Suppressor macrophage treated with lipopolysaccharide for 4 hours (primary cell): ENCODE measurements at places on chromosomes 13 and 19.
A peak's percentile ranks its signal among the peaks of the same experiment; 100 is the strongest.

DNA sequence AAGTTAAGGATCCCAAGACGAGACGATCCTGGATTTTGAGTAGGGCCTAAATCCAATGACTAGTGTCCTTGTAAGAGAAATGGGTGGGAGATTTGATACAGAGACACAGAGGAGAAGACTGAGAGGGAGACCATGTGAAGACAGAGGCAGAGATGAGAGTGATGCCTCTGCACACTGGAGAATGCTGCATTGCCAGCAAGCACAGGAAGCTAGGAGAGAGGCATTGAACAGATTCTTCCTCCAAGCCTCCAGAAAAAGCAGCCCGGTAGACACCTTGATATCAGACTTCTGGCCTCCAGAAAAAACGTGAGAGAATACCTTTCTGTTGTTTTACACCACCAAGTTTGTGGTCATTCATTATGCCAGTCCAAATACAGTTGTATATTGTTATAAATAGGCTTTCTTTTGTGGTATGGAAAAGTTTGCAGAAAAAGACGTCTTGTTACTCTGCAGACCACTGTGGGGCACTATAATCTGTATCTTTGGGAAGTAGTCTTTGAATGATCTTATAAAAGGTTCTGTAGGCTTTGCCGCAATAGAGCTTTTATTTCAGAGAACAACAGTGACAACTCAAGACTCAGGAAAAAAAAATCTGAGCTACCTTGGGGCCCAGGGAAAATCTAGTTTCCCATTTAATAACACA lies 17.9 kb upstream of the RFC3 start:
- DNase-seq, result no peak

- DNase-seq, result peak; percentile 92
These were observed 34.2 kb downstream of the RUBCNL start for GRCh38 chr13:46352805-46353204.

DNA sequence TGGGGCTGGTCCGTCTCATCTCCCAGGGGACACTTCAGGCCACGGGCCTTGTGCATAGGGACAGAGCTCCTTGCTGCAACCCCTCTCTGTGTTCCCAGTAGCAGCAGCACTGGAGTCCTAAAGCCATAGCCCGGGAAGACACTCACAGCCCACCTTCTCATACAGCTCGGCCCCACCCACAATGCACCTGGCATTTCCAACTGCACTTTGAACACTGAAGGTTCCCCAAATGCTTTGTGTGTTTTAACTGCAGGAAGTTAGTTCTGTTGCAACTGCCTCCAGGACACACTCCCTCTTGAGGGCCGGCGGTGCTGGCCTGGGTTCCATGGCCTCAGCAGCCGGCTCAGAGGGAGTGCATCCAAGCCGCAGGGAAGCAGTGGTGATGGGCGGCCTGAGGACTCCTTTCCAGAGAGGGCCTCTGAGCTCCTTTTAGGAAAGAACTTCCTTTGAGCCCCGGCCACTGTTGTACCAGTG lies 22.7 kb upstream of the TMEM255B start:
- no peak for DNase-seq

DNA sequence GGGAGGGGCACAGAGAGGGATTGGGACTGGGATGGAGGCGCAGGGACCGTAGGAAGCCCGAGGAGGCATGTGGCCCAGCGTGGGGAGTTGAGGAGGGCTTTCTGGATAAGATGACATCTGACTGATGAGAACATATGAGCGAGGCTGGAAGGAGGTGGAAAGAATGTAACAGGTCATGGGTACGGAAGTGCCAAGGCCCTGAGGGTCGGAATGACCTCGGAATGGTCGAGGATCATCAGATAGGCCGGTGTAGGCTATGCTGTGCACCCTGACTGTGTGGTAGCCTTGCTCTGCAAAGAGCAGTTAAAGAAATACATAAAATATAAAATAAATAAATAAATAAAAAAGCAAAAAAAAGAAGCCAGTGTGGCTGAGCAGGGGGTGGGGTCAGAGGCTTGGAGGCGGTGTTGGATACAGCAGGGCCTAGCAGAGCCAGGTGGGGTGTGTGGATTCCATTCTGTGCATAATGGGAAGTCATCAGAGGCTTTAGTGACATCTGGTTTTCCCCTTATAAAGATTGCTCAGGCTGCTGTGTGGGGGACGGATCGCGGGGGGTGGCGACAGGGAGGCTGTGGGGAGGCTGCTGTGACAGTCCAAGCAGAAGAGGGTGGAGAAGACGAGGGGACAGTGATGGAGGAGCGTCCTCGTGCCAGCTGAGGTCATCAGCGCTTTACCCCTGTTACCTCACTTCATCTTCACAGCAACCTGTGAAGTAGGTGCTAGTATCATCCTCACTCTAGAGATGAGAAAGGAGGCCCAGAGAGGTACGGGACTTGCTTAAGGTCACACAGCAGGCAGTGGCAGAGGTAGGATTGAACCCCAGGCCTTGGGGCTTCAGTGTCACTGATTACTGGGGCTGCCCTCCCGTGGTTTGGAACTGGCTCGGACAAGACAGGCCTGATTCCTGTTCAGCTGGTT lies 5.0 kb downstream of the PAK4 start:
- DNase-seq, result no peak

- no peak for DNase-seq
These were observed 51.5 kb downstream of the SKA3 start for GRCh38 chr13:21124852-21125251.

DNA sequence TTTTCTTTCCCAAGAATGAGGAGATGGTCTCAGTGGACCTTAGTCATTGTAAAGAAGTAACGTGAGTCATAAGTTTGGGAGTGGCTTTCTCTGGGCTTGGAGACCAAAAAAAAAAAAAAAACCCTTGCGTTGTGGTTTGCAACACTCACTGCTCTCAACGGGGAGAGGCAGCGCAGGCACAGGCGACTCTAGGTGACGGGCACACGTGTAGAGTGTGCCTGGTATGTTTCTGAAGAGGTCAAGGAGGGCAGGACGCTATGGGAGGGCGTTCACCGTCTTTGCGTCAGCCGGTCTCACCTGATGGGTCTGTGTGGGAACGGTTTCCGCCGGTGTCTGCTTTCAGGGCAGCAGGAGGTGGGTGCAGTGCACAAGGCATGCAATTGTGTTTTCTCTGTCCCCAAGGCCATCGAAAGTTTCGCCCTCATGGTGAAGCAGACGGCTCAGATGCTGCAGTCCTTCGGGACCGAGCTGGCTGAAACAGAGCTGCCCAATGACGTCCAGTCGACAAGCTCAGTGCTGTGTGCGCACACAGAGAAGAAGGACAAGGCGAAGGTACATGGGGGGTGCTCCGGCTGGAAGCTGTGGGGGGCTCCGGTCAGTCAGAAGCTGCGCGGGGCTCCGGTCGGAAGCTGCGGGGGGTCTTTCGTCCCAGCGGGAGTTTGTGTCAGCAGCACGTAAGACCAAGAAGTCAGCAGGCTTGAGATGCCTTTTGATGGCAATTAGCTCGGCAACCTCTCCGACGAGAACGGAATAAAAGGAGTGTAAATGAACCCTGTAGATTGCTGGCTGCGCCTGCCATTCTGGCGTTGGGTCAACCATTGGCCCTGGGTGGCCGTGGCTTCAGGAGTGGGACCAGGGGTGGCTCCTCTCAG lies 40.8 kb upstream of the F7 start:
- no peak for DNase-seq

- peak; percentile 28 for DNase-seq
These were observed 33.5 kb downstream of the FAM216B start for GRCh38 chr13:42814868-42815267.

- DNase-seq, result no peak
These were observed 193.2 kb downstream of the URI1 start for GRCh38 chr19:30135093-30135757.

DNA sequence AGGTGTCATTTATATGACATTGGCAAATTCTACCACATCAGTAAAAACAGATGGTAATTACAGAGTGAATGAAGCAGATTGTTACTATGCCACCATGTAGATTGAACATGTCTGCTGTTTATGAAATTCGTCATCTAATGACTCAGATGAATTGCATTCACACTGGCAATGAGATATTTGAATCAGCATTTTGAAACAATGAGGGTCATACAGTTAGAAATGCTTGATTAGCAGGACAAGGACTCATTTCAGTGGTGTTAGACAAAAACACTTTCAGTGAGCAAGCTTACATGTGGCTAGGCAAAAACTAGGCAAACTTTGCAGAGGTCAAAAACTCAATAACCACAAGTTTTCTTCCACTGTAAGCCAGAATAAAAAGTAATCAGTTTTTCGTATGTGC lies 1165.0 kb downstream of the SLITRK1 start:
- DNase-seq, result no peak

- DNase-seq, result no peak
These were observed 6.8 kb upstream of the DNAAF3 start for GRCh38 chr19:55173186-55173713.

GRCh38 chr19:51514866-51515481 lies 13.4 kb upstream of the SIGLEC12 start:
- DNase-seq, result peak; percentile 86

DNA sequence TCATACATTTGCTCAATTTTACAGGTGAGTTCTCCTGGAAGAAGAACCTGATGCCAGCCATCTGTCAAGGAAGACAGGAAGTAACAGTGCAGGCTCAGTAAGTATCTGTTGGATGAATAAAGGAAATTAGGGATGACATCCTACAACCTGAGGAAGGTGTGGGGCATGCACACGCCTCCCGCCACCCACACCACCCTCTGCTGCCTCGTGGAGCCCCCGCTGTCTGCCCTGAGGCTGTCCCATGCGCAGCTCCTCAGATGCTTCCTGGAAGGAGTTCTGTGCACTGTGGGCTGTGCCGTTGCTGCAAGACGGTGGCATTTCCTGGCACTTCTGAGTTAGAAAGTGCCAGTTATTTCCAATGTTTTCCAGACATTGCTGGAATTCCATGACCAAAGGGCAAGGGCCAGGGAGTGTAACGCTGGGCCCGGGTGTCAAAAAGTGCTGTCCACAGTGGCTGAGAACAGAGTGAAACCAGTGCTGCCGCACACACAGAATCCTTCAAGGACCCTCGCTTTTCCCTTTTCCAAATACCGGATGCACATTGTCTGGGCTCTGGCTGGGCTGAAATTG lies 4.2 kb upstream of the TEX29 start:
- DNase-seq, result no peak

GRCh38 chr19:3700242-3701032 lies at the start of gene PIP5K1C:
TSS of gene PIP5K1C (minus strand) at chr19:3700468. CDS start at chr19:3700390, 78 bp downstream.
- DNase-seq, result peak; percentile 97

GRCh38 chr19:54949412-54949811 lies 2.1 kb upstream of the NLRP7 start:
- DNase-seq, result no peak

DNA sequence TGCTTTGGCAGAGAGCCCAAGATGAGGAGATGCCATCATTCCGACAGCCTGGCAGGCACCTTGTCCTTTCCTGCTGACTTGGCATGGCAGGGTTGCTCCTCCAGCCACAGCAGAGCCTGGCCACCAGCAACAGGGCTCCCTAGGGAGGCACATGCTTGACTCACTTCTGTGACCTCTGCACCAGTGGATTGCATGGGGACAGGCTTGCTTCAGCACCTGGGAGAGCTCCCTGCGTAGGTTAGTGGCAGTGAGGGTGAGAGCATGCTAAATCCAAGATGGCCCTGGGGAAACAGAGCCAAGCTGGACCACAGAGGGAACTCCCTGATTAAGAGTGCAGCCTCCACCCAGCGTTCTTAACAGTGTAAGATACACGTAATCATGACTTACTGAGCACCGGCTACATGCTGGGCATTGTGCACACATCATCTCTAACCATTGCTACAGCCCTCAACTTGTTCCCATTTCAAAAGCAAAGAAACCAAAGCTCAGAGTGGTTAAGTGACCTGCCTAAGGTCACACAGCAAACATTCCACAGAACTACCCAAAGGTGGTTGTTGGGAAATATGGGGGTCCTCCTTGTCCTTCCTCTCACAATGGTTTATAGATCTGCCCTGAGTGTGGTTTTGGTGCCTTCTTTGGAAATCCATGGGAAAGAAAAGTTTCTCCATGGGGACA lies 116.6 kb upstream of the UQCRFS1 start:
- DNase-seq, result no peak

GRCh38 chr19:46603752-46604231 lies 2.7 kb downstream of the CALM3 start:
- no peak for DNase-seq

- peak; percentile 76 for DNase-seq
These were observed 46.8 kb downstream of the COG3 start for GRCh38 chr13:45511310-45512097.

GRCh38 chr13:21483748-21484147 lies 24.6 kb upstream of the ZDHHC20 start:
- DNase-seq, result no peak

DNA sequence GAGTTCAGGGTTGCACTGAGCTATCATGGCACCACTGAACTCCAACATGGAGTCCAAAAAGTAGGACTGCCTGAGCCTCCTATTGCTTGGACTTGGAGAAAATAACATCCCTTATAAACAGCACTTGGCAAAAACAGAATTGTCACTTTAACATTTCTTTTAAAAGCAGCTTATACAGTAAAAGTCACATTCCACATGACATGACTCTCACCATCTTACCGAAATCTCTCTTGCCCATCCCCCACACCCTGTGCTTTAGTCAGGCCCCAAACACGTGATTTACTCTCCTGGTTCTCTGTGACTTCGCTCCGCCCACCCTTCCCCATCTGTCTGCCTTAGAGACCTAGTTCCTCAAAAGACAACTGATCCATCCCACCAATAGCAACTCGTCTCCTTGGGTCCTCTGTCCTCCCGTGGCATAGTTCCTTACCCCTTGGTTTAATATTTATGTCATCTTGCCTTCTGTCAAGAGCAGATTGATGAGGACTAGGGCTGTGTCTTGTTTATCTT lies 4.6 kb downstream of the SAFB start:
- DNase-seq, result peak; percentile 96

DNA sequence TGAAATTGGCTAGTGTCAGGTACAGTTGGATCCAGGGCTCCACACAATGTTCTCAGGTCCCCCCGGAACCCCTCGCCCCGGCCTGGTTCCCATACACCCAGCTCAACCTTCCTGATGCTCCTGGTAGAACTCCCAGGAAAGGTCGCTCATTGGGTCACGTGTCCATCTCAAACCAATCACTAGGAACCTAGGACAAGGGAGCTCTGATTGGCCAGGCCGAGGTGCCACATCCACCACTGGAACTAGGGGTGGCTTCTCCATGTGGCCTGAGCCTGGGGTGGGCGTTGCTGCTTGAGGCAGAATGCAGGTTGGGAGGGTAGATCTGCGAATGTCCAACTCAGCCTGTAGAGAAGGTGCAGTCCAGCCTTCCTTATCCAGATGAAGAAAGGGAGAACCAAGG lies 6.9 kb upstream of the MEF2B start:
- DNase-seq, result no peak

GRCh38 chr19:28074773-28075172 lies 1138.2 kb downstream of the UQCRFS1 start:
- no peak for DNase-seq

GRCh38 chr19:38081547-38082255 lies 142.3 kb downstream of the DPF1 start:
- DNase-seq, result no peak

GRCh38 chr13:64127856-64128255 lies 2712.2 kb upstream of the PCDH20 start:
- no peak for DNase-seq
